WTC11 (cell line): ENCODE measurements at places on chromosomes 2 and 18.

- H3K4me1 ChIP-seq: no peaks in the 10 kb centered on the region
- no peak overlapping the region for H3K27ac ChIP-seq
- H3K27me3 ChIP-seq: no peaks in the 10 kb centered on the region
- DNase-seq: no peak
- H3K36me3 ChIP-seq: no peaks in the 10 kb centered on the region
Measured at GRCh38 chr2:217459680-217460405, 543.0 kb downstream of the TNS1 start.

GRCh38 chr2:20073460-20073859 is 22.0 kb upstream of the LAPTM4A start:
- H3K4me1 ChIP-seq: peaks cover 17% of the 10 kb centered on the region
- H3K4me3 ChIP-seq: no peak overlapping the region

DNA sequence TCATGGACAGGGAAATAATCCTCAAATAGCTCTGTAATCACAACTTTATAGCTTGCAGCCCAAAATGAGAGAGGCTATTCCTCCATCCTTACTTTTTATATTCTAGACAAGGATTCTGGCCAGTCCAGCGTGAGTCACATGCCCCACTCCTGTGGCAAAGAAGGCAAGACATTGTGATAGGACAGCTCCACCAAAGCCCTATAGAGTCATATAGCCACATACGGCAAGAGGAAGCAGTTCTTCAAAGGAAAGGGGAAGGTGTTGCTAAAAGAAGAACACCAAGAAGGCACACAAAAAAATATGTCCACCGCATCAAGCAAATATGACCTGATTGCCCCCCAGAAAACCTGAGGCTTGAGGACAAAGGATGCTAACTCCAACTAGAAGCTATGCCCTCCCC is 3.4 kb upstream of the GFPT1 start:
- H3K4me1 ChIP-seq: peaks cover 19% of the 10 kb centered on the region
- no peak overlapping the region for H3K4me3 ChIP-seq
- H3K27me3 ChIP-seq: peaks cover 9% of the 10 kb centered on the region
- H3K27ac ChIP-seq: no peak overlapping the region
- DNase-seq: no peak

- no peaks in the 10 kb centered on the region for H3K27me3 ChIP-seq
- no peak overlapping the region for H3K27ac ChIP-seq
- H3K36me3 ChIP-seq: no peaks in the 10 kb centered on the region
- no peak overlapping the region for H3K4me3 ChIP-seq
- H3K4me1 ChIP-seq: peaks cover 12% of the 10 kb centered on the region
- DNase-seq: no peak
Measured at GRCh38 chr2:23489471-23490322, 104.7 kb downstream of the KLHL29 start.

- no peak overlapping the region for H3K4me3 ChIP-seq
- DNase-seq: no peak
- no peaks in the 10 kb centered on the region for H3K36me3 ChIP-seq
- no peaks in the 10 kb centered on the region for H3K27me3 ChIP-seq
Measured at GRCh38 chr2:142199073-142199472, 68.3 kb upstream of the LRP1B start.

- DNase-seq: no peak
- no peak overlapping the region for H3K4me3 ChIP-seq
- H3K4me1 ChIP-seq: no peaks in the 10 kb centered on the region
- no peaks in the 10 kb centered on the region for H3K27me3 ChIP-seq
Measured at GRCh38 chr2:233456111-233456510, 101.8 kb downstream of the DGKD start.

DNA sequence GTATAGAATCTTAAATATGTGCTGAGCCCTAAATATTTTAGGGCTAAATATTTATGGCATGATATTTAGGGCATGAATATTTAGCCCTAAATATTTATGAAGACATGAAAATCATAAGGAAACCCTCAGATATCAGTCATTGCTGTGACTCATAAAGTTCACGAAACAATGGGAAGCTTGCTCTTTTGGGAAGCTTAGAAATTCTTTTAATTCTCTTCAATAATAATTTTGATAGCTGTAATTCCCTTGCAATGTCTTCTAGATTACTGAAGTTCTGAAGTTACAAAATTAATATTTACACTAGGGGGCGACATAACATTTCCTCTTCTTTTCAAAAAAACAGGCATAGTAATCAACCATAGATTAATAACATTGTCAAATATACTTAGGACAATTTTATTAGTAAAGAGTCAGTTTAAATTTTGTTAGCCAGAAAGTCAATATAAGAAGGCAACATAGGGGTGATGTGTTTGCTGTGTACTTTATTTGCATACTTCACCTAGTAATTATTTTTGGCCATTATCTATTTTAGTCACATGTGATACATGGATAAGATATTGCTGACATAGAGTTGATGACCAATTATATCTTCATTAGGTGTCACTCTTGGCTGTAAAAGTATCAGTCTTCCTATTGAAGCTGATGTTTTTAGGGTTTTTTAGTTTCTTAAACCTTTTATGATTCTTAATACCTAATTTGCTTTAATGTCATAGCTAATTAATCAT is 13.2 kb downstream of the ZNF804A start:
- no peak overlapping the region for H3K4me3 ChIP-seq
- H3K27ac ChIP-seq: no peak overlapping the region
- no peak for DNase-seq

GRCh38 chr2:143730155-143730952 is 601.1 kb downstream of the ARHGAP15 start:
- H3K27me3 ChIP-seq: no peaks in the 10 kb centered on the region; the same call in 1 of the 2 replicates
- no peak overlapping the region for H3K4me3 ChIP-seq
- H3K36me3 ChIP-seq: no peaks in the 10 kb centered on the region
- no peak overlapping the region for H3K27ac ChIP-seq

- no peak for DNase-seq
- H3K27ac ChIP-seq: no peak overlapping the region
- H3K27me3 ChIP-seq: no peaks in the 10 kb centered on the region
- no peaks in the 10 kb centered on the region for H3K36me3 ChIP-seq
- peaks cover 9% of the 10 kb centered on the region for H3K4me1 ChIP-seq
Measured at GRCh38 chr2:160238392-160238791, 38.3 kb upstream of the ITGB6 start.

DNA sequence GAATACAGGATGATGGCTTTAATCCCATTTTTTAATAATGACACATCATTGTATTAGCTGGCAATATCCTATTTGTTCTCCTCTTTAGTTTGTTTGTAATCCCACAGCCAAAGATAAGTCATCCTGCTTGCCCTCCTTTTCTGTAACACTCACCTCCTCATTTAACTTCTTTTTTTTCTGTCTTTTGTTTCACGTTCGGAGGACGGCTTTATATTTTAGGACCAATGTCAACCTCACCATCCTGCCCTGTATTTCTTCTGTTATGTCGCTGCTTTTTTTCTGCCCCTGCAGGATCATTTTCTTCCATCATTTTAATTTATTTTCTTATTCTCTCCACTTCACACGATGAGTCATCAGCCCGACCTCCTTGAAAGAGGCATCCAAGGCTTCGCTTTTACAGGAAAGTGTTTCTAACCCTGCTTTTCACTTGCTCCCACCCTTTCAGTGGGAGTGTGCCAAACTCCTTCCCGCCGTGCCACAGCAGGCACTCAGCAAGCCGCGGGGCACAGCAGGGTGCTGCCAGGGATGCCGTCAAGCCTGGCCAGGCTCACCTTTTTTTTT is 11.4 kb downstream of the RAB31 start:
- H3K4me3 ChIP-seq: no peak overlapping the region
- no peaks in the 10 kb centered on the region for H3K27me3 ChIP-seq
- H3K36me3 ChIP-seq: peaks cover 14% of the 10 kb centered on the region

- no peaks in the 10 kb centered on the region for H3K36me3 ChIP-seq
- no peaks in the 10 kb centered on the region for H3K27me3 ChIP-seq
- DNase-seq: no peak
- no peak overlapping the region for H3K4me3 ChIP-seq
- no peak overlapping the region for H3K27ac ChIP-seq
Measured at GRCh38 chr2:142031656-142032055, 99.2 kb downstream of the LRP1B start.

DNA sequence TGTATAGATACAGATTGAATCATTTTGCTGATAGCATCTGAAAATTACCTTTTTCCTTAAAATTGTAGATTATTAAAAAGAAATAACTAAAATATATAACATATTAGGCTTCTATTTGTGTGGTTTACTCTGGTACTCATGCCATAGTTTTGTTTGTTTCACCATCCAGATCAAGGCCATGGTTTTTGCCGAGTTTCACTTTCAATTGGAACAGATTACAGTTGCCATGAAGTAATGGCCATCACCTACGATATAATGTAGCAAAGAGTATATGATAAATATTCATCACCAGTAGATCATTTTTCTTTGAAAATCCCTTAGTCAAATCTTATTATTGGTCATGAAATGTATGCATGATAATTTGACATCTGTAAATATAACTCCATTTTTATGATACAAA is 11.9 kb upstream of the DNAH7 start:
- H3K27ac ChIP-seq: no peak overlapping the region
- no peak overlapping the region for H3K4me3 ChIP-seq
- no peaks in the 10 kb centered on the region; the same call in 1 of the 2 replicates for H3K27me3 ChIP-seq
- peaks cover 19% of the 10 kb centered on the region for H3K4me1 ChIP-seq

DNA sequence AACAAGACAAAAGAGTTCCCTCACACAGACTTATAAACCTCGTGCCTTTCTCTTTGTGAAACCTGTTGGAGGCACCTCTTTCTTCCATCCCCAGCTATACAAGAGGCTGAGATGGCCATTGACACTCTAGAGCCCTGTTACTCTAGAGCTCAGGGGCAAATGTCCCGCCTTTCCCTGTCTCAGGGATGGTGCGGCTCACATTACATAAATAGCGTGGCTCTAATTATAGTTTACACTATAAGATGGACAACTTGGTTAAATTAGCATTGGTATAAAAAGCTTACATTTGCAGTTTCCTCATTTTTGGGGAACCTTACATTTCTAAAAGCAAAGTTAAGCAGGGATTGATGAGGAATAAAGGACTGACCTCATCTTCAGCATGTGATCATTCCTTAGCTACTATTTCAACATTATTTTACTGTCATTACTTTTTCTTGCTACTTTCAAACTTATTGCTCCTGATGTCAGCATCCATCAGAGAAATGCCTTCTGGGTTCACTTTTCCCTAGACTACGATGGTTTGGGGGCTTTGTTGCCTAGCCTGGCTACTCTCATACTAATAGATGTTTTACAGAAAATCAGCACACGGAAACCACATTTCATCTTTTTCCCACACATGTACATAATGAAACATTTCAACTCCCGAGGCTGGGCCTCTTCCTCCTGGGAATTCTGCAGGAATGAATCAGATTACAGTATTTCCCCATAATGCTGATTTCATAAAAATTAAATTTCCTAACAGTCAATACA is 40.4 kb downstream of the FTCDNL1 start:
- H3K27ac ChIP-seq: no peak overlapping the region
- H3K36me3 ChIP-seq: peaks cover 17% of the 10 kb centered on the region
- peaks cover 20% of the 10 kb centered on the region for H3K4me1 ChIP-seq
- no peaks in the 10 kb centered on the region; the same call in 1 of the 2 replicates for H3K27me3 ChIP-seq
- H3K4me3 ChIP-seq: no peak overlapping the region

DNA sequence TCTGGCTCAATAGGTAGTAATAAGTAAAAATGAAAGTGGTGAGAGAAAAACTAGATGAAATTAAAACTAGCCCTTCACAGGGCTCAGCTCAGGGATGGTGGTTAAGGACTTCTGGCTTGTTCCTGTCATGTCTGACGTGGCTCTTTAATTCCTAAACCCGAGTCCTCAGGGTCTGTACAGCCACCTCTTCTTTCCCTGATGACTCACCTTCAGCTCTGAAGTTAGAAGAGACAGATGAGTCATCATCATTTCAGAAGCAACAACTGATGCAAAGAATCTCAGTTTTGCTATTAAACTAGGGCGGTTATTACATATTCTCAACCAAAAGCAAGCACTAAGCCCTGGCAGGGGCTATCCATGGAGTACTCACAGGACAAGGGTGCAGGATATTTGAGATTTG is 24.0 kb upstream of the ITGB6 start:
- no peak overlapping the region for H3K27ac ChIP-seq
- no peaks in the 10 kb centered on the region for H3K27me3 ChIP-seq
- peaks cover 21% of the 10 kb centered on the region for H3K4me1 ChIP-seq
- no peak overlapping the region for H3K4me3 ChIP-seq
- no peak for DNase-seq

- no peak overlapping the region for H3K4me3 ChIP-seq
- DNase-seq: no peak
- H3K4me1 ChIP-seq: peaks cover 20% of the 10 kb centered on the region
Measured at GRCh38 chr2:144325086-144325485, 194.8 kb downstream of the ZEB2 start.

GRCh38 chr18:79453816-79454735 is 58.3 kb downstream of the NFATC1 start:
- H3K27ac ChIP-seq: no peak overlapping the region
- DNase-seq: no peak
- no peaks in the 10 kb centered on the region for H3K4me1 ChIP-seq
- no peak overlapping the region for H3K4me3 ChIP-seq

GRCh38 chr2:170454471-170455372 is 260.4 kb upstream of the SP5 start:
- H3K27me3 ChIP-seq: peaks cover 5% of the 10 kb centered on the region; the same call in 1 of the 2 replicates
- 0 out of 2 replicates have a peak, but pooled peaks cover 4% of the 10 kb centered on the region for H3K4me1 ChIP-seq
- H3K36me3 ChIP-seq: peaks cover 34% of the 10 kb centered on the region
- no peak overlapping the region for H3K4me3 ChIP-seq
- no peak for DNase-seq

DNA sequence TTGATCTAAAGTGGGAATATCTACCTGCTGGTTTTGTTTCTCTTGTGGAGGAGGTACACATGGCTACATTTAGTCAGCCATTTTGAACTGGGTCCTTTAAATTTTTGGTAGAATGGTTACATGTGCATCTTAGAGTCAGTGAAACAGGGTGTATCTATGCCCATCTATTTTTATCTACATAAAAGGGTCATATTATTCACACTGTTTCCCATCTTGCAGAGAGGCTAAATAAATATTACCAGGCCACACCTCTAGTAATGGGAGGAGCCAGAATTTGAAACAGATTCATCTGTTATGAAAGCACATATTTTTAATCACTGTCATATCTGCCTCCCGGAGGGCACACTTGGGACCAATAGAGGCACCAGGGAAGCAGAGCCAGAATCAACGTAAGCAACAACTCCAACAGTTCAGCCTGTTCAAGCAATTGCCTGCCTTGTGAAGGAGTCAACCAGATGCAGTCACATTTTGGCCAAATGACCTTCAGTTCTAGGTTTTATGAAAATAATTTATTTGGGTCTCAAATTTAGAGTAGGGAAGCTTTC is 376.8 kb downstream of the TSN start:
- H3K36me3 ChIP-seq: peaks cover 33% of the 10 kb centered on the region
- H3K27me3 ChIP-seq: peaks cover 6% of the 10 kb centered on the region
- H3K4me3 ChIP-seq: no peak overlapping the region
- H3K27ac ChIP-seq: no peak overlapping the region

DNA sequence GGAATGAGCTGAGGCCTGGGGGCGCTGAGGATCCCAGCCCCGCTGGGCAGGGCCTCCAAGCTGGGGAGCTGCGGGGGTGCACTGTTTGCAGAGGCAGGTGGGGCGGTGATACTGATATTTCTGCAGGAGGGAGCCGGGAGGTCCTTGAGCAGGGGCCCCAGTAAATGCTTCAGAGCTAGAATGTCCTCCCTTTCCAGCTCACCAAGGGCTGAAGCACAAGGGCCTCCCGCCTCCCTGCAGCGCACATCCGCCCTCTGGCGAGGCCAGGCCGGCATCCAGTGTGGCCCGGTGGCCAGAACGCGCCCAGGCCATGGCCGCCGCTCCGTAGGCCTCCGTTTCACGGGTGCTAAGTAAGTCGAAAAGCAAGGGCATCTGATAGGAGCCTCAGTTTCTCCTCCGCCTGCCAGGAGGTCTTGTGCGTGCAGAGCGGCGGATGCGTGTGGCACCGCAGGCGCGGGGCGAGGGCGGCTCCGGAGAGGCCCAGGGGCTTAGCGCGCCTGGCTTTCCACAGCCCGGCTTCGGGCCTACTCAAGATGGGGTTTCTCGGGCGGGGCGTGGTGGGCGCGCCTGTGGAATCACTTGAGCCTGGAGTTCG is 29.5 kb upstream of the CHMP1B start:
- DNase-seq: peak; percentile 28
- peaks cover 37% of the 10 kb centered on the region for H3K4me1 ChIP-seq
- no peaks in the 10 kb centered on the region for H3K36me3 ChIP-seq
- no peak overlapping the region for H3K4me3 ChIP-seq
